ENCODE measurements at places on chromosomes 1 and 21.

DNA sequence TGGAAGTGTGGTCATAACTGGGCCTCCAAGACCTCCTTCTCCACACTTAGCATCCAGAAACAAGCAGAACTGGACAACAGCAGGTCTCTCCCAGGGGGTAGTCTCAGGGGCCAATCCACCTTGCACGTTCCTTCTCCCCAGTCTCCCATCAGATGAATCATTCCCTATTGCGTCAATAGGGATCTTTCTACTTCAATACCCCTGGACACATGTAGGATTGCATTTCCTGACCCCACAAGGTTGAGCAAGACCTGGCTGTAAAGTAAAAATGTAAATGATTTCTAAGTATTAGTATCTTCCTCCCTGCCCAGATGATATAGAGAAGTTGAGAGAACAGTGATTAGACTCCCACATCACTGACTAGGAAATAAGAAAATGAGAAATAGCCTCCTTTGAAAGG lies 224.5 kb upstream of the CSF3R start:
- no peak for DNase-seq

GRCh38 chr1:46302641-46303037 lies 777 bp downstream of the LRRC41 start:
- peak; percentile 34 for DNase-seq

DNA sequence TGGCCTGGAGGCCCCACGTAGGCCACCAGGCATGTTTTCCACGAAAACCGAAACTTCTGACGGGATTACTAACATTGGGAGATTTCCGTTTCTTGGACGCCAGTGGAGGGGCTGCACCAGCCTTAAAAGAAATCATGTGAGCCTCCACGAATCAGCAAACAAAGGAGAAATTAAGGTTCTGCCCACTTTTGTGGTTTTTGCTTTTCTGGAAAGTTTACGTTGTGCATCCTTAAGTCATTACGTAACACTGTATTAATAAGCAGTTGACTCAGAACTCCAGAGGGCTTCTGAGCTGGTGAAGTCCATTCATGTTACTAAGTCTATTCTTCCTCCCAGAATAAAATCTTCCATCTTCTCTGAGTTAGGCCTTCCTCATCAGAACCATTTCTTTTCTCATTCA lies 168.5 kb downstream of the PSMG1 start:
- no peak for DNase-seq

GRCh38 chr1:107829036-107829770 lies 135.8 kb downstream of the VAV3 start:
- no peak for DNase-seq

- DNase-seq, result no peak
These were observed 3.3 kb upstream of the LPAR3 start for GRCh38 chr1:84896279-84896678.

- no peak for DNase-seq
These were observed 871 bp upstream of the ERICH3 start for GRCh38 chr1:74674278-74675048.

- no peak for DNase-seq
These were observed 110.2 kb upstream of the PLD5 start for GRCh38 chr1:242634732-242635131.

DNA sequence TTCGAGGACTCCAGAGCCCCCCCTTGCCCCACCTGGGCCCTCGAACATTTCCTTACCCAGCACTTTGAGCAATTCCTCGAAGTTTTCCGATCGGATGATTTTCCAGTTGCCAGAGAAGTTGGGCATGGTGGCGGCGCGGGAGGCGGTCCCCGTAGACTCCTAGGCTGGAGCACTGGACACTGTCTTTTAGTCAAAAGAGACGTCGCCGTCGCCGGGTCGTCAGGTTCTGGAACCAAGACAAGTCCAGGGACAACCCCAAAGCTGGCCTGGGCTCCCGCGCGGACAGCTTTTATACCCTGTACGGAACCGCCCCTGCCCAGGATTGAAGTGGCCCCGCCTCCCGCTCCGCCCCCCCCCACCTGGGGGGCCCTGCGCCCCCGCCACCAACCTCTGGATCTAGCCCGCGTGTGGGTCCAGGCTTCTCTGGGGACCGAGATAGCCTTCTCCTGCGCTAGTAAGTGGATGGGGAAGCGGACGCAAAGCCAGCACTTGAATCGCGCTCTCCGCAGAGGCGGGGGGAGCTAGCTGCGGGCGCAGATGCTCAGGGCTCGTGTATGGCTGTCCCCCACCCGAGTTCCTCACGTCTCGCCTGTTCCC lies at the start of gene CRABP2:
TSS of gene CRABP2 (minus strand) at position 263 of the 597 bp plus-strand sequence. CDS start at position 126, 137 bp downstream.
- DNase-seq, result peak; percentile 40

- no peak for DNase-seq
These were observed 5.1 kb upstream of the TMEM269 start for GRCh38 chr1:42779725-42780124.

GRCh38 chr1:190262538-190262937 lies 215.1 kb downstream of the BRINP3 start:
- no peak for DNase-seq

- DNase-seq, result no peak
These were observed 383.8 kb downstream of the LMO4 start for GRCh38 chr1:87712261-87713010.

DNA sequence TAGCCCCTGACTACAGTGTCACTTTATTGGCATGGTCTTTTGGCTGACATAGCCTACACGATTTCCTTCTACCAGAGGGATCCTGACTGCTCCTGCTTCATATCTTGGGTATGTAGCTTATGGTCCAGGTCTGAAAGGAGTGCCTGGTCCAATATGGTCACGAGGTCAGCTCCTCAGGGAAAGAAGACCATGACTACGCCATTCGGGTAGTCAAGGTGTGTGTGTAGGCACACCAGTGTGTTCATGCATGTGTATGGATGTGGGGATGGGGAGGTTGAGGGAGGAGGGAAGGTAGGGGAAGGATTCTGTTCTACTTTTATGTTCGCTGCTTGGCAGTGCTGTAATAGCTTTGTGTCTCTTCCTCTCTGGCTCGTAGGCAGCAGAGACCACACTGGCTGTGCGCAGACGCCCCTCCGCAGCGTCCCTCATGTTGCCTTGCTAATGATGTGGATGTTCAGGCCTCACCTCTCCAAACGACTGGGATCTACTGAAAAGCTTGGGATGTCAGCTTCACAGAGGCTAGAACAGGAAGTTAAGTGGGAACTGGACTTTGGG lies 10.0 kb upstream of the C4BPB start:
- DNase-seq, result no peak

- no peak for DNase-seq
These were observed 228.8 kb downstream of the CAMTA1 start for GRCh38 chr1:7013833-7014639.

DNA sequence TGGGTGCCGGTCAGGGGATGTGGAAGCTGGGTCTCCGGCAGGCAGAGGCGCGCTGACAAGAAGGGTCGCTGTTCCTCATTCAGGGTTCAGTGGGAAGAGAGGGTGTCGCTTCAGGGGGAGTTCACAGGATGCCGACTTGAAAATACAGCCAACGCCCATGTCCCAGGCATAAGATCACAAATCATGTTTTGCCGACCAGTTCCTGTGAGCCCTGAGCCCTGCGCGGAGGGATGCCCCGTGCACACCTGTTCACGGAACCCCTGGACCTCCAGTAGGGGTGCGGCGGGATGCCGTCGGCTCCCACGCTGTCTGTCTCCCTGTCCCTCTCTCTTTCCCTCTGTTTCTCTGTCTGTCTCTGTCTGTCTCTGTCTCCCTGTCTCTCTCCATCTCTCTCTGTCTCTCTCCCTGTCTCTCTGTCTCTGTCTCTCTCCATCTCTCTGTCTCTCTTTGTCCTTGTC lies 26.8 kb downstream of the TP73 start:
- DNase-seq, result no peak

DNA sequence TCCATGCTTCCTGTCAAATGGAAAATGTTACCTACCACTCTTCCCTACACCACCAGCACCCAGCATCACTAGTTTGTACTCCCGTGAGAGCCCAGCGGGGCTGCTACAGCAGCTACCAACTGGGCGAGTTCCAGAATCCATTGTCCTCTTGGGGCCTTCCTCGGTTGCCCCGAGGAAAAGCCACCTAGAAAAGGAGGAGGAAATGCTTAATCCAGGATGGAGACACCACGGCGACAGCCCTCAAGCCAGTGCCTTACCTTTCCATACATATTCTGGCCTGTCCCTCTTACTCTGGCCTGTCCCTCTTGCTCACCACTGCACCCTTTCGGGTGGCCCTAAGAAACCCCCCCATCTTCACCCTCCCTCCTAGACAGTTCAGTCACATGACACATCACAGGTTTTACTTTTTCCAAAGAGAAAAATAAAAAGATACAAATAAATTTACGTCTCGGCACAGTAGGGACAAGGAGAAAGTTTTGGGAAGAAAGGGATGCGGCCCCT lies 478 bp downstream of the RIT1 start:
- no peak for DNase-seq

GRCh38 chr1:222250376-222250775 lies 297.5 kb downstream of the HHIPL2 start:
- no peak for DNase-seq

DNA sequence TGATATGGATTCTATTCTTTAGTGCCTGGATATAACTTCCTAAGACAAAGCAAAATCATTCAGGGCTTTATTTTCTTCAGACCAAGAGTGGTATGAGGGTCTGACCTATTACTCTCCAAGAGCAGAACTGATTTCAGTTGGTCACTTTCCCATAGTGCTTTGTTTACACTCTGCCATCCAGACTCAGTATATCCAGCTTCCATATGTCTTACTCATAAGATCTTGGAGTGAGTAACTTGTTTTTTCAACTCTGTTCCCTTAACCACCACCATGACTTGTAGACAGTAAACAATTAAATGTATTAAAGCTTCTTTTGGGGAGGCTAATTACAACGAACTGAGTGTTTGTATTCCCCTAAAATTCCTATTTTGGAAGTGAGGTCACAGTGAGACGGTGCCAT lies 83.4 kb downstream of the USP24 start:
- DNase-seq, result no peak

- peak; percentile 73 for DNase-seq
These were observed 5.8 kb upstream of the CHI3L2 start for GRCh38 chr1:111221633-111222291.

DNA sequence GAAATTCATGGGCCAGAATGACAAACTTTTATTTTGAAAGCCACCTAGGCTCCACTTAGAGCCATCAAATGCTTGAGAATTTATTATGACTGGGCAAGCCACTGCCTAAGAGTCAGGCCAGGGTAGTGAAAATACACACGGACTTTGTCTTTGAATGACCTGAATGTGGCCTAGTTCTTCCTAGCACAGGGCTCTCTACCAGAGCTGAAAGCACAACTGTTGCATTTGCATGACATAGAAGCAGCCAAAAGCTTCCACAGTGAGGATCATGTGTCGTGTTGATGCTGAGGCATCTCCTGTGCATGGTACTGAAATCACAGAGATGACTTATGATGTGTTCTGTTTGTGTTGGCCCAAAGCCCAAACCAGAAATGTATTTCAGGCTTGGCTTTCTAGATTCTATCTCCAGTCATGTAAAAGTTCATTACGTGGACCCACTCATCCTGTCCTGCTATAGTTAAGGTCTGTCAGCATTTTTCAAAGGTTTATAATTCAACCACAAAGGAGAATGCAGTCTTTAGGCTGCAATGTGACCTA lies 164.0 kb upstream of the UBE2U start:
- no peak for DNase-seq

DNA sequence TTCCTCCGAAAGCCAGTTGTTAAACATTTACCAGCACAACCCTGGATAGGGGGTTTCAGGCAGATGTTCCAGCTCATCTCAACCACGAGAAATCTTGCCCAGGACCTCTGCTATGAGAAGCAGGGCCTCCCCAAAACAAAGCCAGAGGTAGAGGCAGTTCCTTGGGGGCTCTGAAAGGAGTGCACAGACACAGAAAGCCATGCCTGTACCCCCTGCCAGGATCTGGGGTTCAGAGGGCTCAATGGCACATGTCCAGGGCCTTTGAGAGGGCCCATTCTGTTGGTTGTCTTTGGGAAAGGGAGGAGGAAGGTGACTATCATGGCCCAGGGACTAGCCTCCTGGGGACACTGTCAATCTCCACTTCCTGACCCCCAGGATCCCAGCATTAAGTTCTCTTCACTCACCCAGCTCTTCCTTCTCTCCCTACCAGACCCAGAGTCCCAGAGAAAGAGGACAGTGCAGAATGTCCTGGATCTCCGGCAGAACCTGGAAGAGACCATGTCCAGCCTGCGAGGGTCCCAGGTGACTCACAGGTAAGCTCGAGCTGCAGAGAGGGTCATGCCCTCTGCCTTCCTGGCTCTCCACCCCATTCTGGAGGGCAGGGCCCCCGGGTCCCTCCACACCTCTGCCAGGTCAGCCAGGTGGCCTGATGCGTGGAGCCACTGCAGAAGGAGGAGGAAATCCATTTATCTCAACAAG lies 116.4 kb upstream of the IPO9 start:
- DNase-seq, result no peak

- DNase-seq, result no peak
These were observed 13.3 kb downstream of the CELA2B start for GRCh38 chr1:15489052-15489736.

GRCh38 chr1:225500624-225501192 lies 72.9 kb upstream of the LBR start:
- no peak for DNase-seq

DNA sequence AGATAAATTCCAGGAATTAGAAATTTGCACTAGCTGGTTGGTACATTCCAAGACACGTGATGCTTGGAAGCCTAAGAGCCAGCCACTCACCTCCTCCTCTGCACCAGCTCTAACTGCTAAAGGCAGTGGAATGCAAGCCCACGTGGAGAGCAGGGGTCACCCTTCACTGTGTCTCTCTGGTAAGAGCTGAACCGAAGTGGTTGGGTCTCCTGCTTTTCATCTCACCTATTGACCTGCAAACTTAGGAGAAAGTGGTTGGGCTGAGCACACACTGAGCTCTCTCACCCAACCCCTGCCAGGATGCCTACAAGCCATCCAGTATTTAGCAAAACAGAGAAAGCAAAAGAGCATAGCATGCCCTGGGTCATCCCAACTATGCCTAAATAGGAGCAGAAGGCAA lies 19.3 kb downstream of the HAO2 start:
- no peak for DNase-seq

GRCh38 chr1:186865857-186866256 lies 37.1 kb downstream of the PLA2G4A start:
- DNase-seq, result no peak

DNA sequence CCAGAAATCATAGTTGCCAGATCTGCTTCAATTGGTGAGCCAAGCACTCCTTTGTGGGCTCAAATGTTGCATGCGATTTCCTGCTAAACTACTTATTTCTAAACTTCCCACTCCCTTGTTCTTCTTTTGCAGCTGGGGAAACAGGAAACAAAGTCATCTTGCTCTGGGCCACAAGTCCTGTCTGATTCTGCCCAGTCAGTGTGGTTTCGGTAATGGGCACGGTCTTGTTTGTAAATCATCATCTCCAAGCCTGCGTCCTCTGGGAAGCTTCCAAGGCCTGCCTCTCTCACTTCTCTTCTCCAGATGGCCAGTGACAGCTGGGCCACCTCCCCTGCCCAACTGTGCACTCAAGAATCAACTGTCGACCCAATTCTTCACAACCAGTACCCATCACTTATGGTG lies 4.4 kb downstream of the S100A8 start:
- no peak for DNase-seq

- DNase-seq, result no peak
These were observed 93.6 kb downstream of the NFIA start for GRCh38 chr1:61175976-61176375.

GRCh38 chr1:5915587-5916571 lies 76.3 kb downstream of the NPHP4 start:
- peak; percentile 48 for DNase-seq
